ELR (cell line): ENCODE measurements at places on chromosomes 7 and 10.
A peak's percentile ranks its signal among the peaks of the same experiment; 100 is the strongest.

- no peak for DNase-seq
Observed at GRCh38 chr10:62724465-62724864, 80.1 kb upstream of the ADO start.

DNA sequence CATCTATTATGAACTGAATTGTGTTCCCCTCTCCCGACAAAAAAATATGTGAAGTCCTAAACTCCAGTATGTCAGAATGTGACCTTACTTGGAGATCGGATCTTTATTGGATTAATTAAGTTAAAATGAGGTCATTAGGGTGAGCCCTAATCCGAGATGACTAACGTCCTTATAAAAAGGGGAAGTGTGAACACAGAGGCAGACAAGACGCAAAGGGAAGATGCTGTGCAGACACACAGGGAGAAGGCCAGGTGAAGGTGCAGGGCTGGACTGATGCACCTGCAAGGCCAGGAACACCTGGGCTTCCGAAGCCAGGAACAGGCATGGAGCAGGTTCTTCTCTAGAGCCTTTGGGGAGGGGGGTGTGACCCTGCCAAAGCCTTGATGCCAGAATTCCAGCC is 187.8 kb downstream of the PARD3 start:
- DNase-seq: no peak

DNA sequence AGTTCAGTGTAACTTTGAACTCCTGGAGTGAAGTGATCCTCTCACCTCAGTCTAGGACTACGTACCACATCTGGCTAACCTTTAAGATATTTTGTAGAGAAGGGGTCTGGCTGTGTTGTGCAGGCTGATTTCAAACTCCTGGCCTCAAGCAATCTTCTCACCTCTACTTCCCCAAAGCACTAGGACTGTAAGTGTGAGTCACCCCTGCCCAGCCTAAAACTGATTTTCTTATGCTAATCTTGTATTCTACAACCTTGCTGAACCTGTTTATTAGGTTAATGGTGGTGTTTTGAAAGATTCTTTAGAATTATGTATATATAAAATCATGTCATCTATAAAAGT is 58.0 kb downstream of the LCOR start:
- DNase-seq: peak; percentile 10

- DNase-seq: peak; percentile 58
Observed at GRCh38 chr10:73060738-73061635, 35.7 kb downstream of the P4HA1 start.

- DNase-seq: peak; percentile 78
Observed at GRCh38 chr7:75762350-75762917, 9.6 kb downstream of the CCL26 start.

DNA sequence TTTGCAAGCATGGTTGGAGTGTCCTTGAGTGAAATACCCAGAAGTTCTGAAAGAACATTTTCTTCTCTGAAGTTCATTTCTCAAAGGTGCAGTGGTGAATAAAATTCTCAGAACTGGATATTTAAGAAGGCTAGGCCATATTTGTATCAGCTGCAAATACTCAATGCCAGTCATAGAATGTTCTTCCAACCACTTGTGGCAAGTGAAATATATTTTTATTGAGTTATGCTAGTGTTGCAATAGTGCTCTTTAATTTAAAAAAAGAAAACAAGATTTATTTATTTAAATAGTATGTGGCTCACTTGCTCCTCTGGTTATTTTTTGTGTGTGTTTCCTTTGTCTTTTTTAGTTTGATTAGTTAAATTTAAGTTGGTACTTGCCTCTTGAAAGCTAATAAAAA is 64.5 kb downstream of the PALS2 start:
- no peak for DNase-seq

DNA sequence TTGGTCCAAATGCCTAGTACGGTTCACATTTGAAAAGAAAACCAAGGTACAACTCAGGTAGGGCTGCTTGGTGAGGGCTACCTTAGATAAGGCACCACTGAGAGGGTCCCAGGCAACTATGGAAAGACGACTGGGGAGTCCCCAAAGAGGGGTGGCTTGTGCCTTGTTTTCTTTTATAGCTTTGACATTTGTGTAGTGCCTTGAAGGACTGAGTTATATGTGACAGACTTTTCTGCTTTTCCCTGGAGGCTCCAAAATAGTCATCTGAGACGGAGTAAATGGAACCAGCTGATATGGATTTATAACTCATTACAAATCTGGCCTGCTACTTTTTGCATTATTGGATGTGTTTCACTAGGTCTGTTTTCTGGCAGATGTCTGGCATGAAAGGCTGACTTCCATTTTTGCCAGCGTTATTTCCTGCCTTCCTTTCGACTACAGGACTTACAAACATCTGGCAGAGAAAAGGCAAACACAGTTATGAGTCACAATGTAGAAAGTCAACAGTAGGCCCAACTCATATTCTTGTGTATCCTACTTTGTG is 88.2 kb upstream of the IMMP2L start:
- peak; percentile 67 for DNase-seq

GRCh38 chr7:17234030-17234397 is 64.4 kb upstream of the AHR start:
- peak; percentile 47 for DNase-seq

DNA sequence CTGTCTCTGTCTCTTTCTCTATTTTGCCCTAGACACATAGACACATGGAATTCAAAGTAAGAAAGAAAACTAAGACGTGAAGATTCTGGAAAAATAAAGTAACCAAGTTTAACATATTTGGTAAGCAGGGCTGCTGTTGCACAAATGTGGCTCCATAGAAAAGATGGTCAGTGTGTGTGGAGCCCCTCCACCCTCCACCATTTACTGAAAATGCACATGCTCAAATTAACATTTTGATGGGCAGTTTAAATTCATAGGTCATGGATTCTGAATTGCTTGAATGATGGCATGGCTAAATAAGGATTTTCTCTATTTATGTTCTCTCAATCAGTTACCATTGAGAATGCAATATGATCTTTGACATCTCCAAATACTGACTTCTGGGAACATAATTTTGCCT is 165.5 kb upstream of the CHRM2 start:
- no peak for DNase-seq

DNA sequence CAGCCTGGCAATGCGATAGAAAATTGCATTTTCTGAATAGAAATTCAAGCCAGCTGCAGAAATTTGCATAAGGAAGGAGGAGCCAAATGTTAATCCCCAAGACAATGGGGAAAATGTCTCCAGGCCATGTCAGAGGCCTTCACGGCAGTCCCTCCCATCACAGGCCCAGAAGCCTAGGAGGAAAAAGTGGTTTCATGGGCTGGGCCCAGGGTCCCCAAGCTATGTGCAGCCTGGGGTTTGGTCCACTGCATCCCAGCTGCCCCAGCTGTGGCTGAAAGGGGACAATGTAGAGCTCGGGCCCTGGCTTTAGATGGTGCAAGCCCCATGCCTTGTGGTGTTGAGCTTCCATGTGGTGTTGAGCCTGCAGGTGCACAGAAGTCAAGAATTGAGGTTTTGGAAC is 10.0 kb upstream of the GARIN1A start:
- DNase-seq: no peak

GRCh38 chr10:93993782-93994437 is at the start of gene PLCE1:
Gene PLCE1 (plus strand): TSS chr10:93993931. CDS start chr10:94031047, 37,116 bp downstream.
- peak; percentile 59 for DNase-seq

- DNase-seq: peak; percentile 20
Observed at GRCh38 chr7:26398756-26399509, 107.3 kb downstream of the SNX10 start.

DNA sequence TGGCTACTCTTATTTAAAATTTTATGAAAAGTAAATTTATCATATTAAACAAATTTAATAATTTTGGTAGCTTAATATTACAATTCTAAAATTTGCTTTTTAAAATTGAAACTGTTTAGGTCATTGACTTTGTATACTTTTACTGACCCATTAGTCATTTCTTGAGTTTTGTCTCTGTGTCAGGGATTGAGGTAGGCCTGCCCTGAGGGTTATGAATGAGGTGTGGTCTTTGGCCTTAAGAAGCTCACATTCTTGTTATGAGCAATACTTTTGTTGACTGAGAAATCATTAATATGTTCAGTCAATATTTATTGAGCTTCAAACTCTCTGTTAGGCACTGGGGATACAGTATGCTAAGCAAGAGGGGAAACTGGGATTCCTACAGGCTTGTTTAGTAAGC is 47.0 kb upstream of the RPA3 start:
- peak; percentile 69 for DNase-seq

DNA sequence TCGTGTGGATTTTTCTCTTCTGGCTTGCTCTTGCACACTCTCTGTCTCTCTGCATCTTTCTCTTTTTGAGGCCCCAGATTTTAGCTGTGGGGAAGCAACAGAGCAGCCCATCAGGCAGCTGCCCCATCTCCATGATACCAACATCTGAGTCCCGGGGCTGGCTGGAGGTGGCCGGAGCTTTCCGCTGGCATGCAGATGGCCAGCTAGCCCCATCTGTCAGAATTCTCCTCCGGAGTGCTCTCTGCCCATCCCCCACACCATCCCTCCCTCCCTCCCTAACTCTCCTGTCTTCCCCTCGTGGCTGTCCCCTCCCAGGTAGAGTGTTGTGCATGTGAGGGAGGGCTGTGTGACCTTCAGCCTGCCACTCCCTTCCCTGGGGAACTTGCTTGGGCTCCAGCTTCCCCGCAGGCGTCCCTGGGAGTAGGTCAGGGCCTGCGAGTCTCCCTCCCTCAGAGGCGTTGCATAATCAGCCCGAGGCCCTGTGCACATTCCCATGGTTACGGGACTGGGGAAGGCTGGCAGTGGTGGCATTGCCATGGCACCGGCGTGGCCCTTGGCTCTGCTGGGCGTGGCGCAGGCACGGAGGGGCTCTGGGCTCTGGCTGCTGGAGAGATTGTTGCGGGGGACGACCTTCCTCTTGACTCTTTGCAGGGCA is 24.7 kb downstream of the GHRHR start:
- no peak for DNase-seq

DNA sequence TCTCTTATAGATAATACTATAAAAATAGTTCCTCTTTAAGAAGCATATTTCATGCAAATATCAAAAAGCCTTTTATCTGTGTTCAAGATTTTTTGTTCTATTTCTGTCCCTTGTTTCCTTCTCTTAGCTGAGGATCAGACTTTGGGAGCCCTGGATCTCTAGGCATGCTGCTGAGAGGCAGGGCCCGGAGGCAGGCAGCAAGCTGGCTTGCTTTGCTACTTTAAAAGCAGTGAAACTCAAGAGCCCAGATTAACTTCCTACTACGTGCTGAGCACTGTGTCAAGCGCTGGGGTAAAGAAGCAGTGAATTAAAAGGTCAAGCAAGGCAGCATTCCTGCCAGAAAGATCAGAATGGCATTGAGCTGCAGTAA is 31.0 kb upstream of the ARID5B start:
- DNase-seq: no peak

- DNase-seq: no peak
Observed at GRCh38 chr10:63205421-63205820, 72.3 kb downstream of the NRBF2 start.

DNA sequence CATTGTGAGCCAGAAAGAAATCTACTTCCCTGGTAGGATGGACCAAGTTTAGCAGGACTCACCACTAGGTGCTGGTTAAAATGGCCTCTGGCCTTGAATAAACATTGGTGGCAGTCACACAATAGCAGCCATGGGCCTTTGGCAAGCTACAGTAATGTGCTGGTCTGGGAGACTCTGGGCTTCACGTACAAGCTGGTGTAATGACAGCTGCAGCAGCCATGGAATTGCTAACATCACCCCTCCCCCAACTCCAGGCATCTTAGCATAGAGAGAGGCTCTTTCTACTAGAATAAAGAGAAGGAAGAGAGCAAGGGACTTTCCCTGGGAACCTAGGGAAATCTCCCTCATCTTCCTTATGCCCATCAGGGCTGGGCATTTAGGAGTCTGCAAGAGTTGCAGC is 205.1 kb upstream of the SEMA3A start:
- no peak for DNase-seq

GRCh38 chr7:28166982-28167715 is 13.4 kb downstream of the JAZF1 start:
- peak; percentile 58 for DNase-seq
